ENCODE measurements at places on chromosomes 6 and 20.

DNA sequence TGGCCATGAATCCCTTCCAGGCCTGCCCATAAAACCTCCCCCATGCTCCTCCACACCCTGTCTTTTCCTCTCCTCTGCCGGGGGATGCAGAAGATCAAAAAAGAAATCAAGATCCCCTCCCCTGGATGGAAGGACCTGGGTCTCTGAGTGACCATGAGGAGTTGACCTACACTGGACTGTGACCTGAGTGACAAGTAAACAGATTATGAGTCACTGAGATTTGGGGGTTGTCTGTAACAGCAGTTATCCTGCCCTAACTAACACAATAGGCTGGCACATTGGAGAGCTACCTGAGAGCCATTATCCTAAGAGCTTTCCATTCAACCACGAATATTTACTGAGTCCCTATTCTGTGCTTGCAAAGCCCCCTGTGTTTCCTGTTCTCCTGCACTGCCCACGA is 28.4 kb upstream of the SIRPA start:
- no peak for DNase-seq

GRCh38 chr20:63325554-63326313 is 32.7 kb downstream of the COL20A1 start:
- DNase-seq = no peak

DNA sequence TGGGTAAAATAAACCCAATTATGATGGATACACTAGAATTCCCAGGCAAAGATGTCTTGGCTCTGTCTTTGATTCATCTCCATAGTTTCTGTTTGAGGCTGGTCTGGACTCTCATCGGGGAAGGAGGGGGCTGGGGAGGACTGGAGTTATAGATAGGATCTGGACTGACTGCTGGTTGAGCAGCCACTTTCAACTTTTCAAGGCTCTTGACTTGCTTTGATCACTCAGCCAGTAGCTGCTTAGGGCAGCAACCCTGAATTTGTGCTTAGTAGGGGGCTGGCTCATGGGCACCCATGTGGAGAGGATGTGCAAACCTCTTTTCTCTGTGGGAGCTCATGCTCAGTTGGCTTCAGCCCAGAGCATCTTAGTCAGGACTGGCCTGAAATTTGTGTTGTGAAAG is 114.0 kb upstream of the NEDD9 start:
- DNase-seq = no peak

- no peak for DNase-seq
Measured at GRCh38 chr20:289693-290083, 862 bp downstream of the C20orf96 start.

DNA sequence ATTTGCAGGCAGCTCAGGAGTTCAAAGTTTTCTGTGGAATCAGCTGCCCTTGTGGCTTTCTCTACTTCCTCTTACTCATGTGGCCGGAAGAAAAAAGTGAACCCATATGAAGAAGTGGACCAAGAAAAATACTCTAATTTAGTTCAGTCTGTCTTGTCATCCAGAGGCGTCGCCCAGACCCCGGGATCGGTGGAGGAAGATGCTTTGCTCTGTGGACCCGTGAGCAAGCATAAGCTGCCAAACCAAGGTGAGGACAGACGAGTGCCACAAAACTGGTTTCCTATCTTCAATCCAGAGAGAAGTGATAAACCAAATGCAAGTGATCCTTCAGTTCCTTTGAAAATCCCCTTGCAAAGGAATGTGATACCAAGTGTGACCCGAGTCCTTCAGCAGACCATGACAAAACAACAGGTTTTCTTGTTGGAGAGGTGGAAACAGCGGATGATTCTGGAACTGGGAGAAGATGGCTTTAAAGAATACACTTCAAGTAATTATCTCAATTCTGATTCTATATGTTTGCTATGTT is 1.1 kb downstream of the MGME1 start:
- no peak for DNase-seq

DNA sequence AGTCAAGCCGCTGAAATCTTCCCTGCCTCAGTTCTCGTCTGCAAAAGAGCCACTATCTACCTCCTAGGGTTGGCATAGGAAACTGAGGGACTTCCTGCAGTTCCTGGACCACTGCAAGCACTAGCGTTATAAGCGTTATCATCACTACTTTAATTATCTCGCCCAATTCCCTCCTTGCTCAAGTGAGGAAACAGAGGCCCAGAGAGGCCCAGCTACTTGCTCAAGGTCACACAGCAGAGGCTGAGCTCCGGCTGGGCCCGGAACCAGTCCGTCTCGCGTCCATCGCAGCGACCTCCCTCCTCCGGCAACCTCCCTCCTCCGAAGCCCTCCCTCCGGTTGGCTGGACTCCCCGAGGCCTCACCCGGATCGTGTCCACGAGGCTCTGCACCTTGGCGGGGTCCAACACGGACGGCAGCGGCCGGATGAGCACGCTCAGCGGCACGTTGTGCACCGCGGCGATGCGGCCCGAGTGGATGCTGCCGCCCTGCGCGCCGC is 338 bp downstream of the SRXN1 start:
- no peak for DNase-seq

DNA sequence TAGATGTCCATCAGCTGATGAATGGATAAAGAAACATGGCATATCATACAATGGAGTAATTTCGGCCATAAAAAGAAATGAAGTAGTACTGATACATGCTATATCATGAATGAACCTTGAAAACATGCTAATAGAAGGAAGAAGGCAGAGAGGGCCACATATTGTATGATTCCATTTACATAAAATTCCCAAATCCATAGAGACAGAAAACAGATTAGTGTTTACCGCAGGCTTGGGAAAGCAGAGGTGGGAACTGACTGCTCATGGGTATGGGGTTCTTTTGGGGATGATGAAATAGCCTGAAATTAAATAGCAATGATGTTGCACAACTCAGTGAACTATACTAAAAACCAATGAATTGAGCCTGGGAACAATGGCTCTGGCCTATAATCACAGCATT is 58.3 kb downstream of the SERAC1 start:
- no peak for DNase-seq

DNA sequence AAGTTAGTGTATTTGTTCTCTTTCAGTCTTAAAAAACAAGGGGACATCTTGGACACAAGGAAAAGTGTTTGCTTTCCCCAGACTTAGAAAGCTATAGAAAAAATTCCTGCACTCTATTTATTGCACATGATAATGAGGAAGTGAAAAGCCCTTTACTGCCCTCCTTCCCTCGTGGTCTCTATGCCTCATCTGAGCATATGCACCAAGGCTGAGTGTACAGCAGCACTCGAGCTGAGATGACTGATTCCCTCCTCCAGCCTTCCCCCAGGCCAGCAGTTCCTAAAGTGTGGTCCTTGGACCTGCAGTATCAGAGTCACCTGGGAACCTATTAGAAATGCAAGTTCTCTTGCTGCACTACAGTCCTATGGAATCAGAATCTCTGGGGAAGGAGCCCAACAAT is 14.3 kb upstream of the LAMP5 start:
- DNase-seq = no peak

DNA sequence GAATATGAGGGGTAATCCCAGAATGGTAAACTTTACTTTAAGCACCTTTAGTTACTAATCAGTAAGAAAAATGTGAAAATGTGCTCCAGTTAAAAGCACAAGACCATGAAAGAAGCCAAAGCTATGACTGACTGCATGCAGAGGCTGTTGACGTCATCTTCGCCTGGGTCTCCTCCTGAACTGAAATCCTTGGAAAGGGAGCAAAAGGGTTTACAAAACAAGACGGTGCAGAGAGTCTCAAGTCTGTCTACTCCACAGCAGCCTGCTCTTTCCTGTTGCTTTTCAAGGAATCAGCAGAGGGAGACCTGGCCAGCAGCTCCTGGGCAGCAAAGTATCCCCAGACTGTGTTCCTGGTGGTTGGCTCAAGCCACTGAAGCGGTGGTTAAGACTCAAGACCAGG is 10.2 kb downstream of the FKBP1A start:
- no peak for DNase-seq

DNA sequence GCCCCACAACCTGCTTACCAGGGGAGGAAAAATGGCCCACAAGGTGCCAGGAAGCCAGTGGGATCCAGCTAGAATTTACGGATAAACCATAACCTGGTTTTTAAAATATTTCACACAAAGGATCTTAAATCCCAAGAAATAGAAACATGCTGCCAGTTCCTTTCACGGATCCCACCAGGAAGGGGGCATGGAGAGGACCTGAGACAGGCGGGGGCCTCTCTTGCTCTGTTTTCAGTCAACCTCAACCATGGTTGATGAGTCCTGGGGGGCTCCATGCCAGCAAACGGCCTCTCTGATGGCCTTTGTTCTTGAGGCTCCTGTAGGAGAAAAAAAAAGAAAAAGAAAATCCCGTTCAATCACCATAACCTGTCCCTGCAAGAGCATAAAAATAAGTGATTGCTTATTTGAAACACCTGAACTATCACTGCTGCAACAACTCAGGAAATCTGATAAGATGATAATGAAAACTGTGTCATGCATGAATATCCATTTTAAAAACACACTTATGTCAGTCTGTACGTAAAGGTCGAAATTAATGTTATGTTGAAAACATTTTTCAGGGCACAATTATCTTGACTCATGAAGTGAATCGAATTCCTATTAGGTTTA is 125.8 kb upstream of the CST7 start:
- no peak for DNase-seq

Measured in naive thymus-derived CD8-positive, alpha-beta T cell (primary cell).